ENCODE measurements at places on chromosomes 6 and 20.

GRCh38 chr6:12371641-12372146, 81.5 kb downstream of the EDN1 start:
- no peak for DNase-seq

DNA sequence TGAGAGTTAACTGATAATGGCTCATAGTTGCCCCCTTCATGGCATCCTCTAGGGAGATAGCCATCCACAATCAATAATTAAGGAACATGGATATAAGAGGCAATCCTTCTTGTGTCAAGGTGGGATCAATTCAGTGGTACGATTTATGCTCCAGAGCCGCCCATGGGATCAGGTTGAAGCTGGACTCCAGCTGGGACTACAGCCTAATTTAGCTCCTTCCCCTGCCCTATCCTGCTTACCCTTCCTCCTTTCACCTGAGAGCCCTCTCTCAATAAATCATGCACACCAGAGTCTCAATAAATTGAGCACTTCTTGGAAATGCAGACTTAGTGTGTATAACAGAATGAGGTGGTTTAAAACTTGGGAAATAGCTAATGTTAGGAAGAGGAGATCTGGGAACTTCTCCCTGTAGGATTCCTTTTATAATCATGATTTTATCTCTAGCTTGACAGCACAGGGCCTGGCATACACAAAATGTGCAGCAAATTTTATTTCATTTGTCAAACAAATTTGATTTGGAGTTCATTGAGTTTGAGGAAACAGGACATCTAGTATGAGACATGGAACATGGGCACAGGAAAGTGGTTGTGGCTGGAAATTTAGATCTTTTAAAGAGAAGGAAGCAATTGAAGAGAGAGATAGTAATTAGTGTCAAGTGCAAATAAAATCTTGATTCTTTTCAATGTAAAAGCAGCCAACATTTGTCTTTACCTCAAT, 28.6 kb upstream of the OGFRL1 start:
- no peak for DNase-seq

DNA sequence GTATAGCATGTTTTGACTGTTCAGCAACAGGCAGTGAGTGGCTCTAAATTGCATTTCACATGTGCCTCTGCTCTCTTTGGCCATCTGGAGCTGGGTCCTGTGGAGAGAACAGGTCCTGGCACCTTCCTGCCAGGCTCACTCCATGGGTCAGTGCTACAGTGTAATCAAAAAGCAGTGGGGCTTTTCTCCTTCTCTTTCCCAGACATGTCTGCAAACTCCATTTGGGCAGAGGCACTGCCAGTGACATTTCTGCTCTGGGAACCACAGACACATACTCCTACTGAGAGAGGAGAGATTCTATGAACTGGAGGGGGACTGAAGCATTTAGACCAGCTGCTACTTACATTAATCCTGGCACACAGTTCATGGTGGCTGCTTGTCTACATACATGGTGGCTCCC, 68.3 kb upstream of the TRAF3IP2 start:
- no peak for DNase-seq

DNA sequence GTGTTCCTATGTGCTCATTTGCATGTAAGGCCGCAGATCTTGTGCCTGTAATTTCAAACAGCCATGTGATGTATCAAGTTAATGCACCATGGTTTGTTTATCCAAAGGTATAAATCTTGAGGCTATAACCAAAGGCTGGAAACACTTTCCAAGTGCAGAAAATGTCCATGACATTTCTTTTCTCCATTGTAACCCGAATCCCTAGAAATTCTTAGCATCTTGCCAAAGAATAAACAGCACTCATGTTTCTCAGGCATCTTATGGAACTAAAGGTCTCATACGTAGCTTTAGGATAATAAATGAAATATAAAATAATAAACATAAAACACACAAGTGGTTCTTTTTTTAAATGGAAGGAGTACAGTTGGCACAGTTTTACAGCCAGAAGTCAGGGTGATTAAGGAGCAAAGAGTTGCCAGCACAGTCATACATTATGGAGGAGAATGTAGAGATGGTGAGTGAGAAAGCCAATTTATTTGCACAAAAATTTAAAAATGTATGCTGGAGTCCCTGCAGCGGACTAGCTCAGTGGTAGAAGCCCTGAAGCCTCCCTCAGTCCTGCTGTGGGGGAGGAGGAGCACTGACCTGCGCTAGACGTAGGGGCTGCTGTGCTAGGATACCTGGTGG, 18.0 kb downstream of the CDH26 start:
- no peak for DNase-seq

GRCh38 chr20:44195605-44196004, 8.6 kb upstream of the JPH2 start:
- no peak for DNase-seq

DNA sequence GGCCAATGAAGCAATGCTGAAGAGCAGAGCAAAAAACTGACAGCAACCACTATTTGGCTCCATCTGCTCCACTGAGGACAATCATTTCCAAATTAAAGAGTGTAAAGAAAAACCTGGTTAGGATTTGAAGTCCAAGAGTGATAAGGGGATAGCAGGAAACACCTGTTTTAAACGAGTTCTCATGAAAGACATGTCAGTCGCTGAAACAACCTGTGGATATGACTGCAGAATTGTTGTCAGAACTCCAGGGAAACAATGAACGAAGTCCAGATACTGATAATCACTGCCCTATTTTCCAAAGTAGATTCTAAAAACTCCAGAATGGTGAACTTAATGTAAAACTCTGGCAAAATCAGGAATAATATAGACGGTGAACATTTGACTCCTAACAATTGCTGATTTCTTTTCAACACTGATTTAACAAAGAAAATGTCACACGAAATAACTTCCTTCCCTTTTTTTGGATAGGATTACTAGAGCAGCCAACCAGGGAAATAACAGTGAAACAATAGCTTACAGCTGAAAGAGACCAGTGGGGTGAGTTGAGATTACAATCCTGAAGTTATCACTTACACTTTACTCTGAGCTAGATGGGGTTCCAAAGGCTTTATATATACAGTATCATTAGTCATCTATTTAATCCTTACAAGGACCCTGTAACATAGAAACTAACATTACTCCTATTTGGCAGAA, 83.7 kb downstream of the ELOVL5 start:
- DNase-seq, result no peak

DNA sequence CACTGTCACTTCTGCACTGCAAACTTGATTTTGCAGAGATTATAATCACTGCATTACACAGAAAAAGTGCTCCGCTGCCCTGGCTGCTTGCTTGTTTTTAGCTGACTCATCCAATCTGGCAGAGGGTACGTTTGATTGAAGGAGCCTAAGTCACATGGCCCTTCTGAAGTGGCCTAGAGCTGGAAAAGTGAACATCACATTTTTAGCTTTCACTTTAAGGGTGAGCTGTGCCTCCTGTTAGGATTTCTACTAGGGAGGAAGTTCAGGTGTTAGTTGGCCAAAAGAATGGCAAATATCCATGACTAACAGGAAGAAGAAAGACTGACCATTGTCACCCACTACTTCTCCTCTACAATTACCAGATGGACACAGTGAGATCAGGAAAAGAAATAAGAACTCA, 889.1 kb upstream of the MAP3K7 start:
- no peak for DNase-seq

GRCh38 chr6:33654831-33655554, 33.9 kb downstream of the ITPR3 start:
- no peak for DNase-seq

DNA sequence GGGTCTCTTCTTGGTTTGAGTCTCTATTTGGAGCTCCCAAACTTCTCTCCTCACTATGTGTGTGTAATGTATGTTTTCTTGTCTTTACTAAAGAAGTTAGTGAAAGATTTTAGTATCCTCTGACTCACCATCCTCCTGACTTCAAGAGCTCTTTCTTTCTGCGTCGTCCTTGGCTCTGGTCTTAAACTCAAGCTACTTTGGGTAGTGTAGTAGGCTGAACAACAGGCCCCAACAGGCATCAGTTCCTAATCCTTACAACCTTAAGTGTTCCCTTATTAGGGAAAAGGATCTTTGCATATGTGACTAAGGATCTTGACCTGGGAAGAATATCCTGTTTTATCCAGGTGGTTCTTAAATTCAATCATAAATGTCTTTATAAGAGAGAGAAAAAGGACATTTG, 810.2 kb downstream of the MAFB start:
- DNase-seq, result no peak

All from cortex of kidney (tissue), 1 donor.